ENCODE measurements at places on chromosomes 3 and 15.
A peak's percentile ranks its signal among the peaks of the same experiment; 100 is the strongest.

GRCh38 chr3:10193692-10194327 lies 29.1 kb downstream of the IRAK2 start:
- DNase-seq, result no peak

DNA sequence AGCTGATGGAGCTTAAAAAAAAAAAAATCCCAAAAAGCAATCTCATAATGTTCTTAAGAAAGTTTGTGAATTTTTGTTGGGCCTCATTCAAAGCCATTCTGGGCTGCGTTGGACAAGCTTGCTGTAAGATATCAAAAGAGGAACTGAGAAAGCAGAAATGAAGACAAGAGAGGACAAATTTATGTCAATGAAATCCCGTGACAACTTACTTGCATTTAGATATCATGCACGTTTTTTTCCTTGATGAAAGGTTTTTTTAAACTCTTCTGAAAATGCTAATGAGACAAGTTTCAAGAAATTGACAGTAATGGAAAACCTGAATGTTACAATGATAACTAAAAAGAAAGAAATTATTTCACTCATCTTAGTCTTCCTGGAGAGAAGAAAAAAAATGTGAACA lies 662.9 kb downstream of the SQOR start:
- DNase-seq, result no peak

- DNase-seq, result no peak
Observed at GRCh38 chr3:150410311-150411105, 2.4 kb downstream of the TSC22D2 start.

DNA sequence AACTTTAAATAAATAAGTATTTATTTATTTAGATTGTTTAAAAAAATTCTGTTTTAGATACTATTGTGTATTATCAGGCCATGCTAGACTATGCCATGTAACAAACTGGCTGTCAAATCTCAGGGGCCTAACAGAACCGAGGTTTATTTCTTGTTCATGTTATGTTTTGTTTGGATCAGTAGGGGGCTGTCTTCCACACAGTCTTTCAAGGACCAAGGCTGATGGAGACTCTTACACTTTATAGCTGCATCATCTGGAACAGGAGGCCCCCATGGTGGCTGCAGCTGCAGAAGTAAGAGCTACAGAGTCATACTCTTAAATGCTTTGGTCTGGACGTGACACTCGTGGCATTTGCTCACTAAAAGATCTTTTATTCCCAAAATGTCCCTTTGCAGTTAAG lies 33.0 kb upstream of the ARL14 start:
- no peak for DNase-seq

DNA sequence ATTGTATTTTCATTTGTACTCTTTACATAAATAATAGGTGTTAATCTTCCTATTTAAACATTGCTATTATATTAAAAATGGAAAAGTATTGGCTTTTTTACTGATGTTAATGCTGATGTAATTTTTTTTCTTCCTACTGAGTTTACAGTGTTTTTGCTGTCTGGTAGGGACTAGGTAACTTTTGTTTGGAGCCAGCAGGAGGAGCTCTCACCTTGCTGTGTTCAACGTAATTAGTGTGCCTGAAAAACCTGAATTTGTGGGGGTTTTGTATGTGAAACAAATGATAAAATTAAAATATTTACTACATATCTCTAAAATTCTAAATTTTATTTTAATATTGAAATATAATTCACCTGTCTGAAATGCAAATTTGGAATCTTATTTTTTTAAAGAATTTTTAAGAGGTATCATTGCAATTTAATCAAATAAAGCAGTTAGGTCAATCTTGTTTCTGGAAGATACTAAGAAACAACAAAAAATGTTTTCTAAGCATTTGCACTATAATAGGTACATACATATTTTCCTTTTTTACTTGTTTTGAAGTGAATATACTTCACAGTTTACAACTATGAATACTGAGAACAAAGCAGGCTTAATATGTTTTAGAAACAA lies 48.8 kb downstream of the EPHA6 start:
- peak; percentile 53 for DNase-seq

DNA sequence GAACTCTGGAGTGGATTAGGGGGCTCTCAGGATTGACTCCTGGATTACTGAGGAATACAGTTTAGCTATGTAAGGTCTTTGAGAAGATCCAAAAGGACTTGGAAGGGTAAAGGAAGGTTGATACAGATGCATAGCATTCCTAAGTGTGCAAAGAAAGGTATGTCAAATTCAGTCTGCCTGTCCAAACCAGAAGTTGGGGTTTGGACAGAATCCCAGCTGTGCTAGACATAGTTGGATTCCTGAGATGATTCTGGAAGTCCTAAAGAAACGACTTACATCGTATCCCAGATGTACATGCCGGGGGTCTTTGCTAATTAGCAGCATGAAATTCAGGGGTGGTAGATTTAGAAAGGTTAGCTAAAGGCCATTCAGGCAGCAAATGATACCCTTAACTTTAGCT lies 97.7 kb upstream of the TSPAN3 start:
- DNase-seq, result no peak

DNA sequence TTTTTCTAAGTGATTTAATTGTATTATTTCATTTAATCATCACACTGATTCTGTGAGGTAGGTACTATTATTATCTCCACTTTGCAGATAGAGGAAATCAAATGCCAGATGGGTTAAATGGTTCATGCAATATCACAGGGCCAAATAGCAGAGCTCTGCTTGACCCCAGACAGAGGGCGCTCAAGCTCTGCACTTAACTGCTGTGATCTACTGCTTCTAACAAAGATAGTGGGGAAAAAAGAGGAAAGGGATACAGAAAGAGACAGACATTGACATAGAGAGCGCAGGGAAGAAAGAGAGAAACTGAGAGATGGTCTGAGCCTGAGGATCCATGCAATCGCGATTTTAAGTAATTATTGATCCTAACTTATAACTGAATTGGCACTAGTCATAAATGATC lies 279.1 kb upstream of the THRB start:
- DNase-seq, result peak; percentile 53

GRCh38 chr15:99441871-99442251 lies 123.9 kb upstream of the MEF2A start:
- no peak for DNase-seq

GRCh38 chr3:8156138-8156537 lies 345.5 kb upstream of the LMCD1 start:
- DNase-seq, result no peak

DNA sequence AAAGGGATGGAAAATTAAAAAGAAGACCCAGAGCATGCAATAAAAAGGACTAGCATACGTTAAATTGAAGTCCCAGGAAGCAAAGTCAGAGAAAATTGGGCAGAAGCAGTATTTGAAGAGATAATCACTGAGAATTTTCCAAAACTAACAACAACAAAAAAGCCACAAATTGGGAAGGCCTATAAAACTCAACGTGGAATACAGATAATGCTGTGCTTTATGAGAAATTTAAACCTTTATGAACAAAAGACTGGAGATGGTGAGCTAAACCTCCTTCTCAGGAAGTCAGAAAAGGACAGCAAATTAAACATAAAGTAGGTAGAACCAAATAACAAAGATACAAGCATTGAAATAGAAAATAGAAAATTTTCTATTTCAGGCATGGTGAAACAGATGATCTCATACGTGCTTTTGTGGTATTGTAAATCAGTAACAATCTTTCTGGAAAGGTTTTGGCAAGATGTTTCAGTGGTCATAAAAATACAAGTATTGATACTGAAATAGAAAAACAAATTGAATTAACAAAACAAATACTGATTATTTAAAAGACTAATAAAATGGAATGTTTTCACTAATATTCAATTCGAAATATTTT lies 55.6 kb downstream of the LYSMD4 start:
- DNase-seq, result no peak

GRCh38 chr3:10384541-10385360 lies 63.8 kb upstream of the SEC13 start:
- no peak for DNase-seq

DNA sequence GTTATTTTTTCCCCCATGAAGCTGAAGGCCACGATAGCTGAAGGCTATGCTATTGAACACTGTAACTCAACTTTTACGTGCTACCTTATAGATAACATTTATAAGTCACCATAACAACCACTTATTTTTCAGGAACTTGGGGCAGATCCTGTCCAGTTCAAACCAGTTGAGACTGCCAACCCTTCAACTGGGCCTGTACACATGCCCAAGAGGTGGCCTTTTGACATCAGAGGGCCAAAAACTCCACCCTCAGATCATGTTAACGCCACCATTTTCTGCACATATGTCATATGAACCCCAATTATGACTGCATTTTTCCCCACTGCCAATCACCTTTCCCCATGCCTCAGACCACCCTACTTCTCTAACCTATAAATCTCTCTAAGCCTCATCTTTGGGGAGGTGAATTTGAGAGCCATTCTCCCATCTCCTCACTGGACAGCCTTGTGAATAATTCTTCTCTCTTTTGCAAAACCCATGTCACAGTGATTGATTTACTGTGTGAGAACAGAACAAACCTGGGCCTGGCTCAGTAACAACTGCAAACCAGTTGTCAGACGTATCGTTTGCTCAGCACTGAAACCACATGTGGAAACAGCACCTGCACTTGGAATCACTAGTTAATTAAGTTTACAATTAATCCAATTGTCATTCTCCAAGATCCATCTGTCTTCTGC lies 42.5 kb downstream of the ZNF445 start:
- DNase-seq, result no peak

Data from NCI-H2081 treated with DMSO at 0.1 percent for 48 hours (cell line).